ENCODE measurements at places on chromosomes 3 and 15. TPM values are rescaled to one million over a fixed set of nuclear protein-coding genes. Genes with fewer than 3 reads are reported as not detected.

LIPC gene
- 0.29 TPM for total RNA-seq

AHSG gene
- total RNA-seq, result not detected

GPR176 gene
- total RNA-seq, result 177 TPM

AGBL1 gene
- not detected for total RNA-seq

KLHL40 gene
- total RNA-seq, result not detected

RASL12 gene
- total RNA-seq, result 1.6 TPM

TRNT1 gene
- total RNA-seq, result 26.5 TPM

VGLL3 gene
- 27.6 TPM for total RNA-seq

MYLK gene
- total RNA-seq, result 233 TPM

LMCD1 gene
- total RNA-seq, result 44.2 TPM

HEMK1 gene
- 8.1 TPM for total RNA-seq

GPR149 gene
- not detected for total RNA-seq
